ENCODE measurements at places on chromosomes 5 and 9. TPM values are rescaled to one million over a fixed set of nuclear protein-coding genes. Genes with fewer than 3 reads are reported as not detected.

The ANKRD33B gene
- total RNA-seq: 6.1 TPM

The SLC6A19 gene
- not detected for total RNA-seq

DNA sequence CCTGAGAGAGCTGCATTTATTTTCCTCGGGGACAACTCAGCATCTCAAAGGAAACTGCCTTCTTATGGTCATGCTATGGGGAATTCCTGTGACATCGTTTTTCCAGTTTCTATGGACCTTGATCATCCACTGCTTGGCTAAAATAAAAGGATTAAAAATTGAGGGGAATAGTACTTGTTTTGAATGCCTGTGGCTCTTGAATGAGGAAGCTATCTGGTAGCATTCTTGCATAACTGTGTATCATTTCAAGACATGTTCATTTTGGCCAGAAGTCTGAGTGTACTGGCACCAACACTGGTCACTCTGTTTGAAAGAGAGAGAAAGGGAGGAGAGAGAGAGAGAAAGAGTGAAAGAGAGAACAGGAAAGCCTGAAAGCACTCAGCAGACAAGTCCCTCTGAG is 116.7 kb downstream of the DOCK2 start:
- no peak for DNase-seq

GRCh38 chr5:154829589-154830218 is 20.7 kb downstream of the FAXDC2 start:
- DNase-seq: no peak

- no peak for DNase-seq
These were observed 6.6 kb downstream of the POU4F3 start for GRCh38 chr5:146345240-146345577.
